ENCODE measurements at places on chromosomes 12 and 14. TPM values are rescaled to one million over a fixed set of nuclear protein-coding genes. Genes with fewer than 3 reads are reported as not detected.

The IL23A gene
- 4.1 TPM for polyA plus RNA-seq

The VWF gene
- polyA plus RNA-seq: 0.49 TPM

The TAS2R10 gene
- not detected for polyA plus RNA-seq

The RNF212B gene
- polyA plus RNA-seq: not detected

The PRR4 gene
- polyA plus RNA-seq: not detected

All from CD14-positive monocyte (primary cell).